Fibroblast of upper back skin (primary cell): ENCODE measurements at places on chromosomes 1 and 21.

GRCh38 chr21:44637018-44637850 lies at the start of gene KRTAP10-10:
KRTAP10-10 (plus strand) TSS chr21:44637356; CDS start chr21:44637418, 62 bp downstream.
- DNase-seq = no peak

- peak; percentile 87 for DNase-seq
Measured at GRCh38 chr1:1890506-1891348, at the start of gene GNB1. GNB1 (minus strand) TSS chr1:1891087; CDS start chr1:1825453, 65,634 bp downstream.

GRCh38 chr1:14945132-14946010 lies 208.2 kb upstream of the TMEM51 start:
- peak; percentile 96 for DNase-seq

DNA sequence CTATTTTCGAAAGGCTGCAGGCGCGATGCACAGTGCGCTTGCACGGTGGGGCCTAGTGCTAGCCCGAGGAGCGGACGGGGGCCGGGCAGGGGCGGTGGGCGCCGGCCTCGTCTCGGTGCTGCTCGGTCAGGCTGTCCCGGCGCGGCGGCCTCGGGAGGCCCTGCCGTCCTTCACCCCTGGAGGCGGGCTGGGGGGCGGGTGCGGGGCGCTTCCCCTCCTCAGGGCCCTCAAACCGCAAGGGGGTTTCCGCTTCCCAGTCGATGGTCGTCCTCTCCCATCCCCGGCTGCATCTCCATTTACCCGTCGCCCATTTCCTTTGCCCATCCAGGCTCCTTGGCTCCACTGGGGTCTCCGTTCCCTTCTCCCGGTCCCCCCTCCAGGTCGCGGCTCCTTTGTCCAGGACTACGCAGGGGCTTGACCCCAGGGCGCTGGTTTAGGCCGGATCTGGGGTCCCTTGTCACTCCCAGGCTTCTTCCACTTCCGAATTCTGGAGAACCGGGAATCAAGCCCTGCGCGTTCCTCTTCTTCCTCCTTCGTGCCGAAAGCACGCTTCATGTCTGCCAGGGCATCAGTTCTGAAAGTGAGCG lies 196.3 kb upstream of the LMO4 start:
- no peak for DNase-seq

- DNase-seq = no peak
Measured at GRCh38 chr1:187469836-187470235, 641.1 kb downstream of the PLA2G4A start.

DNA sequence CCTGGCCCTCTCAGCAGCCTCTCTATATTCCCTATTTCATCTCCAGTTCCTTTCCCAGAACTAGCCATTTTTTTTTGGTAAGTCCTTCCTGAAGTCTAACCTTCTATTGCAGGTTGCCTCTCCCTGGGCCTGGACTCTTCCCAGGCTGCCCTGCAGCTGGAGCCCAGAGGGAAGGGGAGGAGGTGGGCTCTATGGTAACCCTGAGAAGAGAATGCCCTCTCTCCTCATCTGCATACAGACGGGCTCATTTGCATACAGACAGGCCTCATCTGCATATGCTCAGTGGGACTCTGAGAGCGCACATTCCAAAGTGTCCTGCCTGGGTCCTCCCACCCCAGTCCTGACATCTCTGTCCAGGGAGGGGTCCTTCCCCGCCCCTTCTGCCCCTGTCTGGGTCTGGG lies 32.7 kb downstream of the RHBG start:
- DNase-seq = no peak

GRCh38 chr1:79604490-79605198 lies 598.1 kb upstream of the ADGRL4 start:
- no peak for DNase-seq

- no peak for DNase-seq
Measured at GRCh38 chr1:39405358-39405757, 86.1 kb upstream of the BMP8A start.

- peak; percentile 36 for DNase-seq
Measured at GRCh38 chr21:15839601-15840000, 109.8 kb downstream of the USP25 start.

DNA sequence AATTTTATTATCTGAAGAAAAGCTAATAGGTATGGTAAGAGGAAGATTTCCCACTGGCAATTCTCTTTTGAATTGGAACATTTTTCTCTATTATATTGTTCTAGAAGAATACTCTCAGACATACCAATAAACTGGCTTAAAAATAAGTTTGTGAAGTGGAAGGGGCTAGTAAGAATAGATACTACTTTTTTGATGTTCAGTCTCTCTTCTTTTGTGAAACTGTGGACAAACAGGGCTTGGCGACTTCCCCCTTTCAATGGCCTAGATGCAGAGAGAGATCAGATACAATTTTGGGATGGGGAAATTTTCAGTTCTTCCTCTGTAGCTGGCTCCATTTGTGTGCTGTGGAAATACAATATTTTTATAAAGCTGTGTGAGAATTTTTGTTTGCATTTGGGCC lies 2.5 kb downstream of the PBX1 start:
- DNase-seq = no peak

GRCh38 chr21:36260802-36261201 lies 59.2 kb upstream of the MORC3 start:
- DNase-seq = no peak

DNA sequence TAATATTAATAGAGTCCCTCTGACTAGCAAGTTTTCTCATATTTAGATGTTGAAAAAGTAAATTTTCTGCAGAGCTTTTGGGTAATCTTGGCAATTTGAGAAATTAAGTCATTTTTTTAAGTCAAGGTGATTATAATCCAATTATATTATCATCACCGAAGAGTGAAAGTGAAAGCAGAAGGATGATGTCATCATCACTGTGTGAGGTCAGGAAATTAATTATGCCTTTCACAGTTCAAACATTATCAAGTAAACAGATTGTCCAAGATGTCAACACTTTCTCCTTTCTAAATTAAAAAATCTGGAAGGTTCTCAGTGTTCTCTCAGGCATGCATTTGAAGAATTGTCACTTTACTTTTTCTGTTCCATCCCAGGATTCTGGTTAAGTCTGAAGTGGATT lies 296.0 kb downstream of the TBX15 start:
- DNase-seq = no peak

GRCh38 chr1:246784621-246785493 lies 60.6 kb downstream of the SCCPDH start:
- DNase-seq = peak; percentile 66

GRCh38 chr1:156705321-156705917 lies at the start of gene CRABP2:
CRABP2 (minus strand) TSS chr1:156705583; CDS start chr1:156705446, 137 bp downstream.
- peak; percentile 62 for DNase-seq

GRCh38 chr1:177984136-177984525 lies 14.3 kb upstream of the SEC16B start:
- DNase-seq = peak; percentile 96

DNA sequence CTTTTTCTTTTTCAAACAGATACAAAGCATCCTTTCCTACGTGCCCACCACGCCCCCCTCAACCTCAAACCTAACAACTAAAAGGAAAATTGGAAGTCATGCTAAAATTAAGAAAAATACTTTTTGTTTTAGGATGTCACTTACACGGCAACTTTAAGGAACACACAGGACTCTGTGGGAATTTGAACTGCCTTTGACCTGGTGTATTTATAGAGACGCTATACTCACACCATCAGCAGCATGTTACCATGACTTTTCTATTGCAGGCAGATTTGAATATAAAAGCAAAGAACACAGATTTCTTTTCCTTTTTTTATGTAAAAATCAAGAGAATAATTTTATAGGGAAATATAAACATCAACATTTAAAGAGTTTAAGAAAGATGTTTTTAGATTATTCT lies 198.2 kb downstream of the SIPA1L2 start:
- DNase-seq = no peak

GRCh38 chr21:35211782-35212181 lies 162.7 kb upstream of the RUNX1 start:
- DNase-seq = peak; percentile 33

DNA sequence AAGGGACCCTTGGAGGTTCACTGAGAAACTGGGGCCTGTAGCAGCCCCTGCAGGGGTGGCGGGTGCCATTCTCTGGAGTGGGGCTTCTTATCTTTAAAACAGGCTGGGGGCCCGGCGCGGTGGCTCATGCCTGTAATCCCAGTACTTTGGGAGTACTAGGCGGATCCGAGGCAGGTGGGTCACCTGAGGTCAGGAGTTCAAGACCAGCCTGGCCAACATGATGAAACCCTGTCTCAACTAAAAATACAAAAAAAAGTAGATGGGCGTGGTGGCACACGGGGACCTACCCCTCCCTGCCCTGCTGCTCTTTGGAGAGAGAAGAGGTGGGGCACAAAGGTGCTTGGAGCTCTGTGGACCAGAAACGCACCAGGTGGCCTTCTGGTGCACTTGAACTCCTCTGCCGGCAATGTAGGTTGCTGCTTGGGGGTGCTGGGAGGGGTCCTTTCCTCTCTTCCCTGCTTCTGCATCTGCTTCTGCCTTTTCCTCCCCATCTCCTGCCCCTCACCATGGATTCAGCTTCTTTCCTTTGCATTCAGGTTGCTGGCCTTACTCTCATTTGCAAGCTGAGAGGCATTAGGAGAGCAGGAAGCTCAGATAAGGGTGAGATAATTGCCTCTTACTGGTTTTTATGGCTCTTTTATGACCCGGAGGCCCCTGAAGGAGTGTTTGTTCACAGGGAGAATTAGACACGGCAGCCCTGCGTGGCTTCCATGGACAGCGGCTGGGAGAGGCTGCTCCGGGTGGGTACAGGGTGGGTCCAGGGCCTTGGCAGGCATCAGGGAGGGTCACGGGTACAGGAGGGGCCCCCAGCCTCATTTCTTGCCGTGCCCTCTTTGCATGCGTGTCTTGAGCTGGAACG lies 57.4 kb downstream of the ARHGEF10L start:
- no peak for DNase-seq

- no peak for DNase-seq
Measured at GRCh38 chr21:34061983-34062382, 11.4 kb upstream of the MRPS6 start.

GRCh38 chr1:45922374-45922773 lies 119.0 kb downstream of the MAST2 start:
- DNase-seq = no peak

GRCh38 chr1:89935235-89935634 lies 59.7 kb upstream of the ZNF326 start:
- DNase-seq = no peak

GRCh38 chr1:36134505-36135329 lies 9.7 kb upstream of the COL8A2 start:
- DNase-seq = peak; percentile 81

GRCh38 chr1:52669696-52670095 lies 28.5 kb downstream of the COA7 start:
- peak; percentile 81 for DNase-seq

DNA sequence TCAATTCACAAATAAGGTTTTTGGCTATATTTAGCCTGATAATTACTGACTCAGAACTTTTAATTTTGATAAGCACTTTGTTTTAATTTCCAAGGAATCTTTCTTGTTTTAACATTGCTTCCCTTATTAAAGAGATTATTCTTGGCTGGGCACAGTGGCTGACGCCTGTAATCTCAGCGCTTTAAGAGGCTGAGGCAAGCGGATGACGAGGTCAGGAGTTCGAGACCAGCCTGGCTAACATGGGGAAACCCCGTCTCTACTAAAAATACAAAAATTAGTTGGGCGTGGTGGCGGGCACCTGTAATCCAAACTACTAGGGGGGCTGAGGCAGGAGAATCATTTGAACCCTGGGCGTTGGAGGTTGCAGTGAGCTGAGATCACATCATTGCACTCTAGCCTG lies 13.8 kb downstream of the ALG14 start:
- DNase-seq = no peak

DNA sequence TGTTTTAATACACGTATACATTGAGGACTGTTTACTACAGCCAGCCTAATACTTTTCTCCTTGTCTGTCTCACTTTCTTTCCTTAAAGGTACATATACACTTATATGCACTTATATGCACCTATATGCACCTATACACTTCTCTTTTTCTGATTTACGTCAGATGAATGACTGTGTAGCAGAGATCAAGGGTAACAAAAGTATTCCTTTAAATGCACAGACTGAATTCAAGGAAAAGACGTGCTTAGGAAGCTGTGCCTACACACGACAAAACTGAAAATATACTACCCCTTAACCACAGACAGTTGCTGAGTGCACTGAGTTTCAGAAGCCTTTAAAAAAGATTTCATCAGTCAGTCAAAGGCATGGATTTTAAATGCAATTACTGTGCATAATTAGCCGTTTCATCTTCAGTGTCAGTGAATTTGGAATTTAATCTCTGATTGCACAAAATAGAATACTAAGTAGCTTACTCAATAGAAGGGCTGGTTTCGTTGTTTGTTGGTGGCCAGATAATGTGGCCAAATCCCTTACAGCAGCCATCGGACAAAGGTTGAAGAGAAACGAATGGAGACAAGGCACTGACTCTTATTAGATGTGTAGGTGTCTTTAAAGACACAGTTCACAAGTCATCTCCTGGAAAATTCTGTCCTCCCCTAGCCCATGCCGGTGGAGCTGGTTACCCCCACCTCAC lies 38.3 kb upstream of the TARBP1 start:
- no peak for DNase-seq

- no peak for DNase-seq
Measured at GRCh38 chr21:46093668-46094400, 4.1 kb upstream of the COL6A2 start.

- DNase-seq = no peak
Measured at GRCh38 chr1:191984856-191985255, 173.4 kb upstream of the RGS18 start.

DNA sequence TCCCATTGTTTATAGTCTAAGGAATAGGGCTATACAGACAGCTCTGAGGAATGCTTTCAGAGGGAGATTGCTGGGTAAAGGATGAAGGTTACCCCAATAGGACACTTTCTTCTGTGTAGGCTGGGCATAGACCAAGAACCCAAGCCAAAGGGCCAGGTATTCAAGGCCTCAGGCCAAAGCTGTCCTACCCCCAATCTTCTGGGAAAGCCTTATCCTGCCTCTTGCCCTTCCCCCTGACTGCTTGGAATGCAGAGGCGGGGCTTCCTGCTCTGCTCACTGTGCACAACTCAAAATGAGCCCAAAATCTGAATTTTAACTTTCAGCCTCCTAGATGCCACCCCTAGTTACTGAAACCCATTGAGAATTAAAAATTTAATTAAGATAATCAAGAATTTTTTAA lies 2.2 kb downstream of the OR10Z1 start:
- no peak for DNase-seq

DNA sequence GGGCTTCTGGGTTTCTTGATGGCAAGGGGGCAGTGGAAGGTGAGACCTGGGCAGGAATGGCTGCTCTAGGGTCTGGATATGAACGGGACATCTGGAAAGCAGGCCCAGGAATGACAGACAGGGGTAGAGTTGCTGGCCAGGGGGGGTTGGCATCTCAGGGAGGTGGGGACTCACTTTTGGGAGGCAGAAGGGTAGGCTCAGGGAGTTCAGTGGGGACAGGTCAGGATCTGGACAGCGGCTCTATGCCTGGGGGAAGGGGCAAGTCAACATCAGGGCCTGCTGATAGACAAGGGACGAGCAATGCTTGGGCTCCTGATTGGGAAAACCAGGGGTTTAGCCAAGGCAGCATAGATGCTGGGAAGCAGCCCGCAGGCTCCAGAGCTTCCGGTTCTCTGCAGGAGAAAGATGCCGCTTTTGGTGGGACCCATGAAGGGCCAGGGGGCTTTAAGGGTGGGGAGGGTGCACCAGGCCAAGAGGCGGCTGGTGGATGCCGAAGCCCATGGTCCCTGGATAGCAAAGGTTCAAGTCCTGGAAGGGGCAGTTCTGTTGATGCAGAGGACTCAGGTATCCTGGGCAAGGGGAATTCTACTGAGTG lies 21.9 kb downstream of the IGFN1 start:
- no peak for DNase-seq

- no peak for DNase-seq
Measured at GRCh38 chr21:35491920-35492678, 443.0 kb upstream of the RUNX1 start.
